Inflammatory macrophage (primary cell): ENCODE measurements at places on chromosomes 3 and 15.

GRCh38 chr3:169861871-169862270 is 7.9 kb downstream of the LRRC31 start:
- no peak for DNase-seq

DNA sequence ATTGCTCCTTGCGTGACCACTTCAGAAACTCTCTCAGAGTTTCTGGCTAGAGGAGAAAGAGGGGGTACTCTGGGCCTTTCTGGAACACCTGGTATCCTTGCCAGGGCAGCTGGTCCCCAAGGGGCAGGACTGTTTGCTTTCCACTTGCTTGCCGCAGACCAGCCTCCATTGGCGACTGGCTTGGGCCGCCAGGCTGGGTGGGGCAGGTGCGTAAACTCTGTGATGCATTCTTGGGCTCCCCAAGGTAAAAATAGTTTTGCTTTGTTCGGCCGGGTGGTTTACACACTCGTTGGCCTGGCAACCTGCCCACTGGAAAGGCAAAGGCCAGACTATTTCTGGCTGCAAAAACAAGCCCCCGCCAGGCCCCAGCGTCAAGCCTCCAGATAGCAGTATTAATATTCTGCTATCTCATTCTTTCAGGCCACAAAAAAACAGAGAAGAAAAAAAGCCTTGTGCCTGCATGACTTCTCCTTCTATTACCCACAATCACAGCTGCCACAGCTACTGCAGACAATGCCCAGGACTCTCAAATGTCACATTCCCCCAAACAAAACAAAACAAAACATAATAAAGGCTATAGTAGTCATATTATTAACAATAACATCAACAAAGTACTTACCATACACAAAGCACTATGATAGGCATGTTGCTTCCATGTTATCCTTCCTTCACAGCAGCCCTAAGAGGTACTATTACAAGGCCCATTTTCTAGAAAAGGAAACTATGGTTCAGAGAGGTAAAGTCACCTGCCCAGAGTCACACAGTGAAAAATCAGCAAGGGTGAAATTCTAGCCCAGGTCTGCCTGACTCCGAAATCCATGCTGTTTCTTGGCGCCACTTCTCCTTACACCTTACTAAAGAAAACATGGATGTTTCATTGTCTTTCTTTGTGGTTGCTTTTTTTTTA is 14.0 kb upstream of the SSUH2 start:
- no peak for DNase-seq

- peak; percentile 10 for DNase-seq
These were observed at the start of gene RHCG for GRCh38 chr15:89496155-89497098. RHCG (minus strand) TSS chr15:89496583; CDS start chr15:89496544, 39 bp downstream.

GRCh38 chr3:150068440-150069153 is 97.9 kb upstream of the PFN2 start:
- no peak for DNase-seq

DNA sequence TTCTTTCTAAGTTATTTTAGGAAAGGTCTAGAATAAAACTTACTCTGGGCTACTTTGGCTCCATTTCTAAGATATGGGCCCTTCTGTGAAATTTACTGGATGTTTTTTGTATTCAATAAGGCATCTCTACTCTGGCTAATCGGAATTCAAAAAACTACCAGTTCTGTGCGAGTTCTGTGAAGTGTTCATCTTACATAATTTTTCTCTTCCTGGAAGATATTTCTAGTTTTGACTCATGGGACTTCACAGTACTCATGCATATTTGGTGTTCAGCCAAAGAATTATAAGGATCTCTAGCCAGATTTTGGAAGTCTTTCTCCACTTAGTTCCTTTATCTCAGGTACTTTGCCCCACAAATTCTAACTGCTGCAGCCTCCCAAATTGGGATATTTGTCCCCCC is 46.4 kb upstream of the MBNL1 start:
- DNase-seq, result peak; percentile 50

- no peak for DNase-seq
These were observed 54.9 kb downstream of the HCN4 start for GRCh38 chr15:73313861-73314260.

DNA sequence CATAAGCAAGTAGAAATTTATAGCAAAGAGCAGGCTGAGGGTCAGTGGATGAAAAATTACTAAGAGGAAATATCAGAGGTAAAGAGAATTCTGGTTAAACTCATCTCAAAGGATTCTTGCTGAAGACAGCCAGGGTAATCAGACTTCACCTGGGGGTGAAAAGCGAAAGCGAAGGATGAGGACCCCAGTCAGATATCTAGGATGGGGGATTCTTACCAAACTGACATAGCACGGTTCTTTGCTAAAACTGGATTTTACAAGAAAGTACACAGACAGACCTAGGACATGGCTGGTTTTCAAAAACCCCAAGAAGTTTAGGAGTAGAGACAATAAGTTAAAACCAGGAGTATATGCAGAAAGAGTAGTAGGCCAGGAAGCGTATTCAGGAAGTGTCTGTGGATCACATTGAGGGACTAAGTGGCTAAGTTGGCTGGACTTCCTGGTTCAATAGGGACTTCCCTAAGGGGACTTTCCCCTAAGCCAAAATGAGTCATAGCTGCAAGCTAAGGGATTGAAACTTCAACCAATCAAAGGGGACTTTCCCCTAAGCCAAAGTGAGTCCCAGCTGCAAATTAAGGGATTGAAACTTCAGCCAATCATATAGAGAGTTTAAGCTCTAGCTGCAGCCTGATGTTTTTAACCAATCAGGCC is 2.4 kb upstream of the CFAP91 start:
- peak; percentile 85 for DNase-seq

DNA sequence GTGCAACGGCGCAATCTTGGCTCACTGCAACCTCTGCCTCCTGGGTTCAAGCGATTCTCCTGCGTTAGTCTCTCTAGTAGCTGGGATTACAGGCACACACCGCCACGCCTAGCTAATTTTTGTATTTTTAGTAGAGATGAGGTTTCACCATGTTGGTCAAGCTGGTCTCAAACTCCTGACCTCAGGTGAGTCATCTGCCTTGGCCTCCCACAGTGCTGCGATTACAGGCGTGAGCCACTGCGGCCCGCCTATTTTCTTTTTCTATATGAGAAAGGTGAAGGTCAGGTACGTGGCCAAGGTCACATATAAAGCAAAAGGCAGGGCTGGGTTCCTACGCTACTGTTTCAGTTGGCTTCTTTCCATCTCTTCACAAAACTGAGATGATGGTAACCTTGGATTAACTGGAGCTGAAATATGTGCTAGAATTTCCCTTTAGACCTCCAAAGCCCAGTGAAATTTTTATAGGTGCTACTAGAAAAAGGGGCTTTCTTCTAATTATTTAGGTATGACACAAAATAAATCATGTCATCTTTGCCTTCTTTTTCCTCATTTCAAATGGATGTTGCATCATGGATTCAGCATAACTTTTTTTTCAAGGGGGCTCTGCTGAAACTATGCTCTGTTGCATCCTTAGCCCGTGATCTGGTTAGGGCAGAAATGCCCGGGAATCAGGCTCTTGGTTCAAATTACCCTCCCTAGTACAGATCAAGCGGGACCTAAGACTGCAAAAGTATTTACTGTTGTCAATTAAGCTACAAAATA is 68.5 kb downstream of the MYO1E start:
- peak; percentile 51 for DNase-seq

DNA sequence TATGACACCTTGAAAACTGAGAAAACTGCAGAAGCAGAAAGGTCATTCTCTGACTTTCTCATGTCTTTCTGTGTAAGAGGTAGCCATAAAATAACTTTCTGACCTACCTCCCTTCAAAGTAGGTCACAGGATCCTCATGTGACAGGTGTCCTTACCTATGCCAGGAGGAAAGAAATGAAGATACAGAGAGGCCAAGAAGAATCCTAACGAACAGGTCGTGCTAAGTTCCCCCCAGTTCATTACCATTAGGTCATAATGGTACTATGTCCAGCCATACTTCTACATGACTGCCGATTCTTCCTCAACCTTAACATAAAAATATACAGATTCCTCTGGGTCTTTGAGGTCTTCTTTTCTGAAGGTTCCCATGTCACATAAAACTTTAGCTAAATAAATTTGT is 118.6 kb downstream of the FOXB1 start:
- DNase-seq, result no peak

DNA sequence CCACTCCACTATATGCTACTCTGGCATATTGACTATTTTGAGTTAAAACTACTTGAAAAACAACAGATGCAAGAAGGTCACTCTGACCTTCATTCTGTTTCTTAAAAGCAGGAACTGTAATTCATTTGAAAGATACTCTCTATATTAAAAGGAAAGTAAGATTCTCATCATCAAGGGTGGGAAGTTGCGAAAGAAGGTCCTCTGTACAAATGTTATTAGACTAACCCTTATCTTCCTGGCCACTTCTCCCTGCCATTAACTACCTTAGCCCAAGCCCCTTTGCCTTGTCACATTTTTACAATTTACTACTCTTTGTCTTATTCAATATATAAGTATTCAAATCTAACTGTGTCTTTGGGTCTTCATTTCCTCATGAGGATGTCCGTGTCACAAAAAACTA is 16.1 kb downstream of the SIDT1 start:
- no peak for DNase-seq

- peak; percentile 20 for DNase-seq
These were observed 202.7 kb upstream of the LRIG1 start for GRCh38 chr3:66703501-66703900.

DNA sequence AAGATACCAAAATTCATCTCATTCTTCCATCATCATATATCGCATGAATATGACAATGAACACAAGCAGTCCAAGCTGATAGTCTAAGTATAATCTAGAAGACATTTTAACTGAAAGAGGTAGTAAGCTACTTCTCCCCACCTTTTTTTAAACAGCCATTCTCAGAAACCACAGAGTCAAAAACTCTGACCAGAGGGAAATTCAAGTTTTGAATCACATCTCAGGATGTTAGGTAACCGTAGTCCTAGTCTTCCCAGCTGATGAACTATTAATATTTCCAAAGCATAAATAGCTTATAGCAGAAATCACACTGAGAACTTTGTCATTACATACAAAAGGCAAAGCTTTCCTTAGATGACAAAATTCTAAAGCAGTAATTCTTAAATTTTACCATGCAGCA is 25.8 kb downstream of the NPTN start:
- no peak for DNase-seq

DNA sequence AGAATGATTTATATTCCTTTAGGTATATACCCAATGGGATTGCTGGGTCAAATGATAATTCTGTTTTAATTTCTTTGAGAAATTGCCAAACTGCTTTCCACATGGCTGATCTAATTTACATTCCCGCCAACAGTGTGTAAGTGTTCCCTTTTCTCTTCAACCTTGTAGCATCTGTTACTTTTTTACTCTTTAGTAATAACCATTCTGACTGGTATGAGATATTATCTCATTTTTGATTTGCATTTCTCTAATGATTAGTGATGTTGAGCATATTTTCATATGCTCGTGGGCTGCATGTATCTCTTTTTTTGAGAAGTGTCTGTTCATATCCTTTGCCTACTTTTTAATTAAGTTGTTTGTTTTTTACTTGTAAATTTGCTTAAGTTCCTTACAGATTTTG is 1264.2 kb downstream of the OTOL1 start:
- no peak for DNase-seq

DNA sequence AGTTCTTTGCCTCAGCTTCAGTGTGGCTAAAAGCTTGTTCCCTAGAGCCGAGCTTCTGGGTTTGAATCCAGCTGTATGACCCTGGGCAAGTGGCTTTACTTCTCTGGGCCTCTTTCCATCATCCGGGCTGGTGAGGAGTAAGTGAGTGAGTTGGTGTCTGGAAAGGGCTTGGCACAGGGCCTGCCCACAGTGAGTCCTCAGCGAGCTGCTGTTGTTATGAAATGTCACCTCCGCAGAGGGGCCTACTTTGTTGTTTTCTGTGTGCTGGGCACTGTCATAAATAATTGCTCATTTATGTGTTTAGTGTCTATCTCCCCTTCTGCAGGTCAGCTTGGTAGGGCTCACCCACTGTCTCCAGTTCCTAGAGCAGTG is 31.7 kb downstream of the SLC6A6 start:
- DNase-seq, result peak; percentile 79

GRCh38 chr3:133054586-133054985 is 16.4 kb downstream of the TMEM108 start:
- DNase-seq, result no peak
